ENCODE measurements at places on chromosomes 16 and 17. TPM values are rescaled to one million over a fixed set of nuclear protein-coding genes. Genes with fewer than 3 reads are reported as not detected.

DNA sequence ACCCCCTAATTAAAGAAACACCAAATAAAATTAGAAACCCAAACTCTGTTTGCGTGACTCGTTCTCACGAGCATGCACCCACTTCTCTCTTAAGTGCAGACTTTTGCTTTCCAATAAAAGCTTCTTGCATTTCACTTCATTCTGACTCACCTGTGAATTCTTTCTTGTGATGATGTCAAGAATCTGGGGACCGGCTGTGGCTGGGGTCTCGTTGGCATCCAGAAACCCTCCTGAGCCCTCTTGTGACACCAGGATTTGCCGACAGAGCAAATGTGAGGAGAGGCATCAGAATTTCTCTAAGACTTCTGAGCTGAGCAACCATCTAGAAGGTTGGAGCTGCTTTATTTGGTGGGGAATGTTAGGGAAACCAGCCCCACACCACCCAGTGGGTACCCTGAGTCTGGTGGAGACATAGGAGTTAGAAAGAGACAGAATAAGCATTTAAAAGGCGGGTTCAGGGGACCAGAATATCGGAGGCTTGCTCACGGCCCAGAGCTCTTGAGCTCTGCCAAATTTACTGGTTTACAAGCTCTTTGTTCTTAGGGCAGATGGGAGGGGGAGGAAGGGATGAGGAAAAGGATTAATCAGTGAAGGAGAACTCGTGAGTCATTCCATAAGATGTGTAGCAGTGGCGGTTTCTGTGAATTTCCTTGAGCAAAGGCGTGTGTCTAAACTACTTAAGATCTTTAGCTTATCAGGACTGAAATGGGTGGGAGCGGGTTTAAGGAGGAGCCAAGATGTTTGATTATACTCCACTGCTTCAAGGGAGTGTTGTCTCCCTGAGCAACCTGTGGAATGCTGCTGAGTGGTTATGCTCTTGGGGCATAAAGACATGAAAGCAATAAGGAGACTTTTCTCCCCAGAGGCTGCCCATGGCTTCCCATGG, 24.2 kb upstream of the TMC5 start:
- no peak for DNase-seq
- H3K27me3 ChIP-seq, result peaks cover 44% of the 10 kb centered on the region
- H3K27ac ChIP-seq, result no peak overlapping the region
- H3K36me3 ChIP-seq, result no peaks in the 10 kb centered on the region
- no peak overlapping the region for H3K4me3 ChIP-seq

- no peaks in the 10 kb centered on the region for H3K36me3 ChIP-seq
- peaks cover 5% of the 10 kb centered on the region for H3K27me3 ChIP-seq
- peak overlapping the region; percentile 72 for H3K4me3 ChIP-seq
- H3K27ac ChIP-seq, result no peak overlapping the region
- H3K4me1 ChIP-seq, result peaks cover 10% of the 10 kb centered on the region
Observed at GRCh38 chr17:50944054-50944901, 78.1 kb upstream of the TOB1 start.

DNA sequence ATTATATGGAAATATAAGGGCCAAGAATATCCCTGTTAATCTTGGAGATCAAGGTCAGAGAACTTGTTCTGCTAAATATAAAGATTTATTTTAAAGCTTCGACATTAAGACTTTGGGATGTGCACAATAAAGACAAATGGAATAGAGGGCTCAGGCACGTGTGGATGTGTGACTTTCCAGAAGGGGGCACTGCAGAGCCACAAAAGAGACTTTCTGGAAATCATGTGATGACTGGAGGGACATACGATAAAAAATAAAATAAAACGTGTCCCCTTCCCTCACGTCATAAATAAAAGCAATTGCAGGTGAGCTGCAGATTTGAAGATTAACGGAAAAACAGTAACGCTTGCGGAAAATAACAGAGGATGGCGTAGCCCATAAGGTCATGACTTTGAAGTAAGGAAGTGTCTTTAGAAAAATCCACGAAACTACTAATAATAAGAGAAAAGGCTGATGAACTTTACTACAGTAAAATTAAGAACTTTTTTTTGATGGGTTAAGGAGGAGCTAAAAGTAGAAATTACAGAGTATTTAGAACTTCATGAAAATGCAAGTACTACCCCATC, 9.4 kb upstream of the ENGASE start:
- peak overlapping the region; percentile 76 for H3K27ac ChIP-seq
- H3K27me3 ChIP-seq, result peaks cover 3% of the 10 kb centered on the region
- peak; percentile 71 for DNase-seq
- H3K4me1 ChIP-seq, result peaks cover 5% of the 10 kb centered on the region

SLC6A2 gene
- not detected for total RNA-seq

- no peak overlapping the region for H3K27ac ChIP-seq
- H3K27me3 ChIP-seq, result no peaks in the 10 kb centered on the region
- H3K36me3 ChIP-seq, result no peaks in the 10 kb centered on the region
- H3K4me3 ChIP-seq, result no peak overlapping the region
Observed at GRCh38 chr16:27233731-27234130, 30.4 kb downstream of the KDM8 start.

DNA sequence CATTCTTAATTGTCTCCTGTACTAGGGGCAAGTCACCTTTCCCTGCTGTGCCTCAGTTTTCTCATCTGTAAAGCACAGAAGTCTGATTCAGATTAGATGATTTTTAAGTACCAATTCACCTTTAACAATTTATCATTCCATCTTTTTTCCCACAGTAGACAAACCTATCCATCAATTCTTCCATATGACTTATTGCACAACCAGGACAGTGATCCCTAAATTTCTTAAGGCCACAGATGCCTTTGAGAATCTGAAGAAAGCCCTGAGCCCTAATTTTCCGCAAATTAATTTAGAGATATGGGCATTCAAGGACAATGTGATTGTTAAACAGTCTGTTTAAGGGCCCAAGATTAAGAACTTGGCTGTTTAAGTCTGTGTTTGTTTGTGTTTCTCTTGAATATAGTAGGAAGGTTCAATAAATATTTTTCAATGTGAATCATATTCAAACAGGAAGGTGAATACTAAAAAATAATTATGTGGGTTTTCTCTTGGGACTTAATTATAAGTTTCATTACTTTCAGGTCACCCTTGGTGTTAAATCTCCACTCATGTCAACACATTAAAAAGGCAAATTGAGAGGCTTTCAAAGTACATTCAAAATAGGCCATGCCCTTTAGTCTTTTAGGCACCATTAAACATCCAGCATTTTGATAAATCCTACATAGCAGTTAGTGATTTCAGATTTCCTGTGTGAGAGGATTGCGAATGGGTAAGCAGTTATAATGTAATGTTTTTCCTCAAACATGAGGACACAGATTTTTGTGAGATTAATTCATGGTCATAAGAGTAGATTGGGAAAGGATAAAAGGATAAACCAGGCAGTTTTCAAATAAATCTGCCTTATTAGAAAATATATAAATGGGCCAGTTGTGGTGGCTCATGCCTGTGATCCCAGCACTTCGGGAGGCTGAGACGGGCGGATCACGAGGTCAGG, 34.9 kb upstream of the MMD start:
- H3K27ac ChIP-seq, result no peak overlapping the region
- H3K36me3 ChIP-seq, result no peaks in the 10 kb centered on the region
- DNase-seq, result no peak
- peaks cover 6% of the 10 kb centered on the region for H3K4me1 ChIP-seq
- H3K27me3 ChIP-seq, result no peaks in the 10 kb centered on the region

GRCh38 chr17:61812747-61813146, 50.6 kb downstream of the BRIP1 start:
- no peak overlapping the region for H3K27ac ChIP-seq
- no peaks in the 10 kb centered on the region for H3K4me1 ChIP-seq
- H3K36me3 ChIP-seq, result no peaks in the 10 kb centered on the region
- no peaks in the 10 kb centered on the region for H3K27me3 ChIP-seq

DNA sequence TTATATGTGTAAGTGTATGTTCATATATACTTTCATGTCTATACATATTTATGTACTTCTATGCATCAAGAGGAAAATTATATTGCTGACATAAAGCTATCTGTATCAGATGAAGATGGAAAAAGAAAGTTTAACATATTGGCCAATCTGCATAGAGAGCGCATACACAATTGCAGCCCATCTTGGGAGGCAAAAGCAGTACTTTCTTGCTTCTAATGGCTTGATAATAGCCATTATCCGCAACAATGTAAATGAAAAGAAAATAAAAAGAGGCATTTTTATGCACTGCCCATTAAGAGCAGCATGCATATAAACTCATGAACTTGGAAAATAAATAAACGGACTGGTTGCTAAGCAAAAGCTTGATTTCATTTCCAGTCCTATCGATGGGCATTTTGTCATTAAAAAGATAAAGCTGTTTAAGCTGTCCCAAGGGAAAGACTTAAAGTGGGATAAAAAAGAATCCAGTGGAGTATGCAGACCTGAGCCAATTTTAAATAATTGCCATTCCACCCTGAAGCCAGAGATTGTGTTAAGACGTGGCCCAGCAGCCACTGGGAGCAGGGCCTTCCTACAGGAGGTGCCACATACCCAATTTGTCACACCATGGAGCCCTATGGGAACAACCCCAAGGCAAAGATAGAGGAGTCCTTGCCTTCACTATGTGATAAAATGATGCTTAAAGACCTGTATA, 183.6 kb upstream of the CDH11 start:
- no peaks in the 10 kb centered on the region for H3K36me3 ChIP-seq
- no peak overlapping the region for H3K27ac ChIP-seq
- no peak overlapping the region for H3K4me3 ChIP-seq
- H3K27me3 ChIP-seq, result no peaks in the 10 kb centered on the region

DNA sequence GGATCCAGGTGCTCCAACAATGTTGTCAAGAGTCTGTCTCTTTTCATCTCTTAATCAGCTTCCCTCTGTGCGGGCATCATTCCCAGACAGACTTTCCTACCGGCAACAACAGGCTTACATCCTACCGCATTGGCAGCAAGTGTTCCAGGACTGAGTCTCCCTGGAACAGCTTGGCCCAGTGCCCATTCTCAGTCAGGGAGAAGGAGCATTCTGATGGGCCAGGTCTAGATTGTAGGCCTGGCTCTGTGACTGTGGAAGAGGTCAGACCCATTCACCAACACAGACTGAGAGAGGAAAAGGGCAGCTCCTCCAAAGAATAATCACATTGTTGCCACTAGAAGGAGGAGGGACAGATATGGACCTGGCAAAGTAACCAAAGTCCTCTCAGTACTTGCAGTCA, 68.1 kb upstream of the TMEM132E start:
- H3K36me3 ChIP-seq, result no peaks in the 10 kb centered on the region
- no peaks in the 10 kb centered on the region for H3K4me1 ChIP-seq
- H3K4me3 ChIP-seq, result no peak overlapping the region

GRCh38 chr17:45195424-45195823, 26.3 kb upstream of the FMNL1 start:
- H3K4me1 ChIP-seq, result no peaks in the 10 kb centered on the region
- no peak overlapping the region for H3K4me3 ChIP-seq
- H3K36me3 ChIP-seq, result no peaks in the 10 kb centered on the region
- DNase-seq, result no peak

DNA sequence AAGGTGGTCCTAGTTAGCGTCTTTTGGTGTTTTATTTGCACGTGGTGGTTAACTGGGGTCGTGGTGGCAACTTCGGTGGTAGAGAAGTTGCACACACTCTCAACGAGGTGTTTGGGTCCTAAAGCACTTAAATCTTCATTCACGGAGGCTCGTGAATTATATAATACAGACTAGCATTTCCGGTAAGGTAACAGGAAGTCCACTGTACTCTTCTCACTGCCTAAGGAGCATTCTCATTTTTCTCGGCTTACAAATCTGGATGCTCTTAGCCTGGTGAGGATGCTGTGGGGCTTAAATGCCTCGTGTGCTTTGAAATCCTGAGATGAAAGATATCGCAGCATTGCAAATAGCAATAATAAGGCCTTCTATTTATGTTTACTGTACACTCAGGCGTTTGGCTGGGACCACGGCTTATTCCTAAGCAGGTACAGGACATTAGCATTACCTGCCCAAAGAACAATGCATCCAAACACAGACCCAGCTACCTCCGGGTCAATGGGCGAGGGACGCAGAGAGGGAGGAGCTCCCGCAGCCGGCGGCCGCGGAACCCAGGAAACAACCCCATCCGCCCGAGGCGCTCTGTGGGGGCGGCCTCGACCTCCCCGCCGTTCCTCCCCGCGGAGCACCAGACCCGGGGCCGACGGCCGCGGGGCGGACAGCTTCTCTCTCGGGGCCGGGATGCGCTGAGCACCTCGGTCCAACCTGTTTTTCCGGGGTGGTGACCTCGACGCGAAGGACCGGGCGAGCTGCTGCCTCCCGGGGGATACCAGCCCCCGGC, 856 bp downstream of the DNAJA2 start:
- peaks cover 31% of the 10 kb centered on the region for H3K4me1 ChIP-seq
- no peaks in the 10 kb centered on the region for H3K27me3 ChIP-seq
- DNase-seq, result peak; percentile 66
- H3K36me3 ChIP-seq, result peaks cover 15% of the 10 kb centered on the region

PRR11 gene
- 55.5 TPM for total RNA-seq

DNA sequence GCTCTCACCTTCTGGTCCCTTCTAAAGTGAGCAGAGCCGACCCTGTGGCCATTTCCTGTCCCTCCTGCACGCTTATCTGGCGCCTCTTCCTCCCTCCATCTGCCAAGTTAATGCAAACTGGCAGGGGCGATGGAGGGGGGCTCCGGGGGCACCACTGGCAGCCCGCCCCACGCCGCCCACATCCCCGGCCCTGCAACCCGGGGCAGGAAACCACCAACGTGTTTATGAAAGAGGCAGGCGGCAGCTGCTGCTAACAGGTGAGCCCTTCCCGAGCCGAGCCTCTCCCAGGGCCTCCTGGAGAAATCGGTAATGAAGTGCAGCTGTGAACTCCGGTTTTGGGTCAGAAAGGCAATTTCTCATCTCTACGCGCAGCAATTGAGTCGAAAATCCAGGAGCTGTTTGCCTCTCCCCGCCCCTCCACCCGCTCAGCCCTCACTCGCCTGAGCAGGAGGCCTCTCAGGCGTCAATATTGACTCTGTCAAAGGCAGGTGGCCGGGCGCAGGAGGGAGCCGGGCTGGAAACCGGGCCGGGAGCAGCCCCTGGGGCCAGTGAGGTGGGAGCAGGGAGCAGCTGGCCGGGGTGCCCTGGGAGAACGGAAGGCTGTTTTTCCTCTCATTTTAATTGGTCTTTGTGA, 164.4 kb upstream of the GSE1 start:
- no peak overlapping the region for H3K4me3 ChIP-seq
- no peaks in the 10 kb centered on the region for H3K36me3 ChIP-seq
- DNase-seq, result no peak
- no peak overlapping the region for H3K27ac ChIP-seq

GRCh38 chr17:82960419-82961271, 118.8 kb upstream of the METRNL start:
- H3K36me3 ChIP-seq, result peaks cover under 1% of the 10 kb centered on the region
- no peak overlapping the region for H3K4me3 ChIP-seq
- no peak overlapping the region for H3K27ac ChIP-seq
- peaks cover 8% of the 10 kb centered on the region for H3K4me1 ChIP-seq

FA2H gene
- not detected for total RNA-seq

C16orf96 gene
- total RNA-seq, result not detected

GRCh38 chr16:66207883-66208265, 158.6 kb upstream of the CDH5 start:
- no peaks in the 10 kb centered on the region for H3K36me3 ChIP-seq
- DNase-seq, result no peak
- no peaks in the 10 kb centered on the region for H3K4me1 ChIP-seq
- H3K27ac ChIP-seq, result no peak overlapping the region
- no peak overlapping the region for H3K4me3 ChIP-seq
